ENCODE measurements at places on chromosomes 13 and 19.

GRCh38 chr13:30145709-30146367 lies 161.5 kb downstream of the KATNAL1 start:
- peak; percentile 55 for DNase-seq

GRCh38 chr13:20616059-20616797 lies 49.3 kb downstream of the IFT88 start:
- no peak for DNase-seq

DNA sequence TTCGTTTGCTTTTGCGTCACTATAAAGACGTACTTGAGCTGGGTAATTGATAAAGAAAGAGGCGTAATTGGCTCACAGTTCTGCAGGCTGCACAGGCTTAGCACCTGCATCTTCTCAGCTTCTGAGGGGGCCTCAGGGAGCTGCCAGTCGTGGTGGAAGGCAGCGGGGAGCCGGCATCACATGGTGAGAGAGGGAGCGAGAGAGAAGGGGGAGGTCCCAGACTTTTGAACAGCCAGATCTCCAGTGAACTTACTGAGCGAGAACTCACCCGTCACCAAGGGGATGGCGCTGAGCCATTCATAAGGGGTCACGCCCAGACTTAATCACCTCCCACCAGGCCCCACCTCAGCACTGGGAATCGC lies 58.7 kb upstream of the F7 start:
- DNase-seq = no peak

- no peak for DNase-seq
These were observed 174.1 kb downstream of the ZNF536 start for GRCh38 chr19:30546332-30546731.

DNA sequence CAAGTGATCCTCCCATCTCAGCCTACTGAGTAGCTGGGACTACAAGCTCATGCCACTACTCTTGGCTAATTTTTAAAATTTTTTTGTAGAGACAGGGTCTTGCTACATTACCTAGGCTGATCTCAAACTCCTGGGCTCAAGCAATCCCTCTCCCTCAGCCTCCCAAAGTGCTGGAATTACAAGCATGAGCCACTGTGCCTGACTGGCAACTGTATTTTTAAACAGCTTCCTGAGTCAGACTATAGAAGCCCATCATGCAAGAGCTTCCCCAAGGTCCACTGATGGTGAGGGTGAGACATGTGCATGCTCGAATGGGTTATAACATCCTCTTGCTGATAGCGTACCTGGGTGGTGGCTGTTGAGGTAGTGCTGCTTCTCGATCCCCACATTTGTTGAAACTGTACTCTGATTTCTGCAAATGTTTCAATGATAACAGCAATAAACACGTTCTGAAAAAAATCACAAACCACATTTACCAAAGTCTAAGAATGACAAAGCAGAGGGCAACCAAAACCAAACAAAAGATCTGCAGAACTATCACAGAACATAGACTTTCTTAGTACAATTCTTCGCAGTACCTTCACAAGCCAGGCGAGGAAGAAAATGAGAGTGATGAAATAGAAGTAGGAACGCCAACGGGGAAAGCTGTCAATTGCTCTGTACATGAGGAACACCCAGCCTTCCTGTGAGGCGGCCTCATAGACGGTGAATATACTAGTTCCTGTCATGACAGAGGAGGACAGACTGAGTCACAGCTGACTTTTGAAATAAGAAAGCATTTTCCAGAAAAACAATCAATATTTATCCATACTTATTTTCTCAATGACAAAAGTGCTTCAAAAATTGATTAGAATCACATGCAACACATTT lies 124.4 kb downstream of the NALCN start:
- DNase-seq = no peak

DNA sequence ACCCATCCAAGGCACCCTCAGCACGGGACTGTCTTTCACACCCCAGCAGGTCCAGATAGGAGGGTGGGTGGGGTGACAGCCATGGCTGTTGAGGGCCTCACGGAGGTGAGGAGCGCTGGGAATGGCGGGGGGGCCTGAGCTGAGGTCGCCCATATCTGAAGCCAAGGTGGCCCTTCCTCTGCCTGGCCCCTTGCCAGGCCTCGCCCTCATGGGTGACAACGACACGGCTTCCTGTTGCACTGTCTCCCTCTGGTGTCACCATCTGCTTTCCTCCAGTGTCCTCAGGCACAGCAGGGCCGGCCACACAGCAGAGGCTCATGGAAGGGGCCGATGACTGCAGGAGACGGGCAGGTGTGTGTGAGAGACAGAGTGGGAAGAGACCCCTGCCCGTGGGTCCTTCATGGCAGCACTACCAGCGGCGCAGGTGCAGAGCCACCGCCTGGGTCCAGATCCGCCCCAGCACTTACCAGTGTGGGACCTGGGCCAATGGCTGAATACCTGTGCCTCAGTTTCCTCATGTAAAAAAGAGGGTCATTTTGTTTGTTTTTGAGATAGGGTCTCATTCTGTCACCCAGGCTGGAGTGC lies 8.1 kb upstream of the NKPD1 start:
- DNase-seq = no peak

- no peak for DNase-seq
These were observed 383.7 kb downstream of the DIAPH3 start for GRCh38 chr13:59780058-59780457.

DNA sequence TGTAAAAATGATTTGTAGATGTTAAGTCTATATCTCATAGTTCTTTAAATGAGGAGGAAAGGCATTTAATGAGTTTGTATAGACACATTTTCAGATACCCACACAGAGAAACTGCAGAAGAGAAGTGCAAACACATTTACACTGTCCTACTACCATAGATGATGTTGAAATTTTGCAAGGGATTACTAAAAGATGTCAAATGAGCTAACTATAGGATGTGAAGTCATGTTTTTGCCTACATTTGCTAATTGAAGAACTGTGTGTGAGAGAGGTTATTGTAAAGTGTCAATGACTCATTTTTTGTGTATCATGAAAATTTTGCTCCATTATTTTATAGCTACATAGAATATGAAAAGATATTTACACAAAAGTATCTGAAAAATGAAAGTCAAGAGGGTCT lies 178.9 kb downstream of the ITGBL1 start:
- DNase-seq = no peak

DNA sequence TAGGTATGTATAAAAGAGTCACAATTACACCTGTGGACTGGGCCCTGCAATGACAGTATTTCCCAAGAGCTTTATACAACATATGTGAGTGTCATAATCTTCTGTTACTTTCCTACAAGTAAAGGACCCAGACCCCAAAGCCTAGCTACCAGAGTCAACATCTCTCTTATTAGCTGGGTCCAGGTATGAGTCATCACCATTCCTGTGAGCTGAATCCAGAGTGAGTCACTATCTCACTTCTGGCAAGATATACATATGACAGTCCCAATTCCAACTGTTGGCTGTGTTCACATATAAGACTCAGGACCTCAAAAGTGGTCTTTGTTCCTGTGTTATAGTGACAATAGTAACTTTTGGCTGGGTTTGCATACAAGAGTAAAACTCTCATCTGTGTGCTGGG lies 46.7 kb downstream of the ZNF729 start:
- DNase-seq = no peak

GRCh38 chr13:61294467-61295191 lies 121.0 kb downstream of the PCDH20 start:
- no peak for DNase-seq

GRCh38 chr19:3278749-3279148 lies 54.3 kb downstream of the CELF5 start:
- no peak for DNase-seq

DNA sequence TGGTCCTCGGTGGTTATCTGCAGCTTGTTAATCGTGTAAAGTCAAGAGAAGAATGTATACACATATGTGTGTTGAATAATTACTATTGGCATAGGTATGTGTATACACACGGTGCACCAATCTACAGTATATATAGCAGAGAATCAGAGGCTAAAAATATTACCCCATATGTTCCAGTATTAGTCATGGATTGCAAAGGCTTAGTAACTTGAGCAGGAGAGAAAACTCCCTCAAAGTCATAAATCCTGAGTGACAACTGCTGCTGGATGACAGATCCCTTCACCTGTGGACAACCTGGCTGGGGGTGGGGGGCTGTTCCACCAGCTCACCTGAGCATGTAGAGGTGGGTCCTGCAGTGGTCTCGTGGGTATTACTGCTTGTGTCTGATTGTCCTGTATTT lies 185.0 kb downstream of the ZNF536 start:
- DNase-seq = no peak

- no peak for DNase-seq
These were observed 6.4 kb upstream of the PROZ start for GRCh38 chr13:113151745-113152690.

- no peak for DNase-seq
These were observed 6.7 kb downstream of the DBP start for GRCh38 chr19:48630296-48631063.

DNA sequence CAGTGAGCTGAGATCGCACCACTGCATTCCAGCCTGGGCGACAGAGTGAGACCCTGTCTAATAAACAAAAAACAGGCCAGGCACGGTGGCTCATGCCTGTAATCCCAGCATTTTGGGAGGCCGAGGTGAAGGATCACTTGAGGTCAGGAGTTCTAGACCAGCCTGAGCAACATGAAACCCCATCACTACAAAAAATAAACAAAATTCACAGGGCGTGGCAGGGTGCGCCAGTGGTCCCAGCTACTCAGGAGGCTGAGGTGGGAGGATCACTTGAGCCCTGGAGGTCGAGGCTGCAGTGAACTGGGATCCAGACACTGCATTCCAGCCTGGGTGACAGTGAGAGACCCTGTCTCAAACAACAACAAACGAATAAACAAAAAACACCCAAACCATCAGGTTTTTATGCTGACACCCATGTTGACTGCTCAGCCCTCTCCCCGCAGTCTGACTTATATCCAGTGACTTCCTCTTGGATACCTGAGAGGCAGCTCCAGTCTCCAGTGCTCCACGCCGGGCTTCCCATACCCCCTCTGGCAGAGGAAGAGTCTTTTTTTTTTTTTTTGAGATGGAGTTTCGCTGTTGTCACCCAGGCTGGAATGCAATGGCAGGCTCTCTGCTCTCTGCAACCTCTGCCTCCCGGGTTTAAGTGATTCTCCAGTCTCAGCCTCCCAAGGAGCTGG lies 17.7 kb downstream of the WTIP start:
- DNase-seq = no peak

- no peak for DNase-seq
These were observed 20.5 kb downstream of the CCDC8 start for GRCh38 chr19:46392837-46393236.

DNA sequence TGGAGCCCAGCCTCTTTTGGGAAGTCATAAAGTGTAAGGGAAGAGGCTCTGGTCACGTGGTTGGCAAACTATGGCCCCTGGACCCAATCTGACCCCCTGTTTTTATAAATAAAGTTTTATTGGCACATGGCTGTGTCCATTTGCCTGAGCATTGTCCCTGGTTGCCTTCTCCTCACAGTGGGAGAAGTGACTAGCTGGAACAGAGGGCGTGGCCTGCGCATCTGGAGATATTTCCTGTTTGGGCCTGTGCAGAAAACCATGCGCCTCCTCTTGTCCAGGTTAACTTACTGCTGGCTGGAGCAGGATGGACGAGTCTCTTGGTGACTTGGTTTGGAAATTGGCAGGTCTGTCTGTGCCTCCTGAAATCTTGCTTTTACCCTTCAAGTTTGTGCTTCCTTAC lies 48.3 kb downstream of the KDM4B start:
- no peak for DNase-seq

DNA sequence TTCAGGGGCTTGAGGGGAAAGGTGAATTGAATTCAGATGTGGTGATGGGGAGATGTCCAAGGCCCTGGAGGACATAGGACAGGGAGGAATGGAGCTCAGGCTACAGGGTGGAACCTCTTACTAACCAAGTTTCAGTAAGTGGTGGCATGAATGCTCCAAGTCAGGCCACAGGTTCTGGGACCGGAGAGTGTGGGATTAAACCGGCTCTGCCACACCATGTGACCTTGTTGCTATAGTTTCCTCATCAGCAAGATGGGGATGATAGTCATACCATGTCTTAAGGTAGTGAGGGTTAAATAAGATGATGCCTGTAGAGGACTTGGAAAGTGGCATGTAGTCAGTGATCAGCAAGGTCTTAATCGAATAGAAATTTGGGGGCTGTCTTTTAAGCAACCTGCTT lies 16.3 kb downstream of the GPR183 start:
- no peak for DNase-seq

DNA sequence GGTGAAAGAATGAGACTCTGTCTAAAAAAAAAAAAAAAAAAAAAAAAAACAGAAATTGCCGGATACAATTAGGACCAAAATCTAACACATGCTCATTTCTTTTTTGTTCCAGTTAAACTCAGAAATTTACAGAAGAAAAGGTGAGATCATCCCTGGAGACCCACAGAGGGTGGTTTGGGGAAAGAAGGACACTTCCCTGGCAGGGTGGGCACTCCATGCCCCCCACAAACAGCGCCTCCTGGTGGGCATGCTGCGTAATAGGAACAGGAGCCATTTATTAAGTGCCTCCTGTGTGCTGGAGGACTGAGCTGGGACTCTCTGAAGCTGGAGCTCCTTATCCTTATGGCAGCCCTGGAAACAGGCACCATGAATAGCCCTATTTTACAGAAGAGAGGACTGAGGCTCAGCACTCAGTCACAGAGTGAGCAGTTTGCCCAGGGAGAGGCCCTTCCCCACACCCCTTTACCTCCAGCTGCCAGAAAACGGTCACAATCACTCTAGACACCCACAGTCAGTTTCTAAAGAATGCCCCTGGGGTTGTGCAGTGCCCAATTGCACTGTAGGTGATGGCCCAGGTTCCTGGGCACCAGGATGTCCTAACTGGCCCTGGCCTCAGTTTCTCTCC lies 10.1 kb downstream of the C19orf38 start:
- DNase-seq = peak; percentile 41

- no peak for DNase-seq
These were observed 109.1 kb upstream of the PABPC3 start for GRCh38 chr13:24986826-24987225.

- no peak for DNase-seq
These were observed 7.1 kb upstream of the IGFL3 start for GRCh38 chr19:46131485-46132143.

GRCh38 chr19:42176990-42177685 lies 40.3 kb downstream of the DEDD2 start:
- peak; percentile 81 for DNase-seq

- peak; percentile 66 for DNase-seq
These were observed 13.9 kb upstream of the CACNG6 start for GRCh38 chr19:53977429-53977990.

GRCh38 chr13:107422421-107422820 lies 792.9 kb downstream of the LIG4 start:
- no peak for DNase-seq

- no peak for DNase-seq
These were observed 8.2 kb downstream of the NDUFA11 start for GRCh38 chr19:5895409-5895808.

DNA sequence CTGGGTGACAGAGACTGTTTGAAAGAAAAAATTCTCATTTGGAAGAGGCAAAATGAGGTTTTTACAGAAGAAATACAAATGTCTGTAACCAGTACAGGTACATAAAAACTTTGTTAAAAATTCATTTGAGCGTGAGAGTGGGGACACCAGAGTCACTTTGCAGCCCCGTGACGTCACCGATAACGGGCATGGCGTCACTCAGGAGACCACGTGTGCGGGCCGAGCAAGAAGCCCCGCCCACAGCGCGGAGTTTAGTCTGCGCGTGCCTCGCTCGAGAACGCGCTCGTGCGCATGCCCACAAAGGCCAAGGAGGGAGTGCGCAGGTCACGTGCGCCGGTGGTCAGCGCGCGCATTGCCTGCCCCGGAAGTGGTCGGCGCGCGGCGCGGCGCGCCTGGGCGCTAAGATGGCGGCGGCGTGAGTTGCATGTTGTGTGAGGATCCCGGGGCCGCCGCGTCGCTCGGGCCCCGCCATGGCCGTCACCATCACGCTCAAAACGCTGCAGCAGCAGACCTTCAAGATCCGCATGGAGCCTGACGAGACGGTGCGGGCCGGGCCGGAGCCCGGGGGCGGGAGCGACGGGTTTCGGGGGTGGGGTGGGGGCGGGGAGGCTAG lies at the start of gene RAD23A:
RAD23A (plus strand) TSS at position 384 of the 613 bp plus-strand sequence; CDS start at position 471, 87 bp downstream.
- DNase-seq = peak; percentile 98

GRCh38 chr13:33233547-33233946 lies 52.0 kb downstream of the STARD13 start:
- no peak for DNase-seq
